ENCODE measurements at places on chromosomes 16 and 17.

GRCh38 chr17:17078832-17079231, 36.6 kb downstream of the MPRIP start:
- no peak for DNase-seq

DNA sequence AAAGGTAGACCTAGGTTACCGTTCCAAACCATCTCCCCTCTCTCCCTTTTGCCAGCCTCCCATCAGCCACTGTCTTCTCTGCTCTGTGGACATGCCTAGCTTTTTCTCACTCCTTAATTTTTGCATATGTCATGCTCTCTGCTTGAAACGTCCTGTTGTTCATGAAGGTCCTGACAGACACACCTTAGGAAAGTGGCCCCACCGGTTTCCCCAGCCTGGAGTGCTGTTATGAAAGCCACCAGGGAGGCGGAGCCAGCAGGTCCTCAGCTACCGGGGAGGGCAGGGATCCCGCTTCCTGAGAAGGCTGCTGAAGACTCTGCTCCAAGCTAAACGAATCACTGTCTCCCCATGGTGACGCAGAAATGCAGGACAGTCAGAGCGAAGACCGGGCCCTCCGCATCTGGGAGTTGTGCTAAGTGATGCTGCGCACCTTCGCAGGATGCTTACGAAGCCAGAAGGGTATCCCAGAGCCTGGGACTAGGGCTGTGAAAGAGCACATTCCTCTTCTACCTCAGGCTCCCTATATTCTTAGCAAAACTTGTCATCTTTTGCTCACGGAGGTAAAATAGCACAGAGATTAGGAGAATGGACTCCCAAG, 2.3 kb upstream of the SLC16A11 start:
- DNase-seq, result peak; percentile 20

DNA sequence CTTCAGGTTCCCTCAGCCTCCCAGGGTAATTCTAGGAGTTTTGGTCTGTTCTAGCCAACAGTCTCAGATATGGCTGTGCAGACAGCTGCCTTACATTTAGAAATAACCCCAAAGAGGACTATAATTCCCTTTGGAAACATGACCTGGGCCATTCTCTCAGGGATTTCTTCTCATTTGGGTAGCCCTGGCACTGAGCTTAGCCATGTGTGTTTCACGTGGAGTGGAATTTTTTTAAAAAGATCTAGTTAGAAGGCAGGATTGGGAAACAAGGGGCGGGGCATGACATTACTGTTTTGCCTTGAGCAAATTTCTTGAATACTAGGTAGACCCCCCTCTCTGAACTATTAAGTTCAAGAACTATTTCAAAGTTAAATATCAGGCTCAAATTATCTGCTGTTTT, 29.6 kb upstream of the MRC2 start:
- DNase-seq, result no peak

DNA sequence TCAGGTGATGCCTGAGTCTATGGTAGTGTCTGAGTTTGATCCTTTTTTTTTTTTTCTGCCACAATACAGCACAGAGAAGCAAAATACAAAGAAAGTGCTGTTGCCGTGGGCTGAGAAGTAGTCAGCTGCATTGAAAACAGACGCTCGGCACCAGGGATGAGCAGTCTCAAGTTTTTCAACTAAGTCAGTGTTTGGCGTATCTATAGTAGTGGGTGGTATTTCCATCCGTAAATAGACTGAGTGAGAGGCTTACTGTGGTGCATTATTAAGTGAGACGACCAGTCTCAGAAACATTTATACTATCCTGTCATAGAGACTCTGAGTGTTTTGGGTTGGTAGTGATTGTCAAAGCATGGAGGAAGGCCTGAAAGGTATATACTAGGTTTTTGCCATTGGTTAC, 221.3 kb downstream of the SNX29 start:
- no peak for DNase-seq

GRCh38 chr16:47504599-47504998, 43.5 kb downstream of the PHKB start:
- DNase-seq, result no peak

DNA sequence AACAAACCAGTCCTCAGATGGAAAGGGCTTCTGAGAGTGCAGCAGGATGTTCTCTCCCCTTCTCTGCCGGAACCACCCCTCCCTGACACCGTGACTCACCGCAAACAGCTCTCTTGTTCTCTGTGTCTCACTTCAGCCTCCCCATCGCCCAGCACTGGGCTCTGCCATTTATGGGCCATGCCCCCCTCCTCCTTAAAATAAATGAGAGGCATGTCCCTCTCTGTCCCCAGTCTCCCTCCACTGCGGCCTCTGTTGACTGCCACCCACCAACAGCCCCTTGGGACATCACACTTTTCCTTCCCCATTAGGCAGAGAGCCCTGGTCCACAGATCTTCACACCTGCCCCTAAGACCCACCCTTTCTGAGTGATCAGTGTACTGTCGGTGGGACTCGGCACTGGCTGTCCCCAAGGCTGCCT, 6.3 kb downstream of the CCDC102A start:
- DNase-seq, result peak; percentile 60

- DNase-seq, result no peak
Observed at GRCh38 chr17:38658741-38659345, 15.9 kb downstream of the EPOP start.

- no peak for DNase-seq
Observed at GRCh38 chr17:48860034-48860433, 29.2 kb downstream of the CALCOCO2 start.

DNA sequence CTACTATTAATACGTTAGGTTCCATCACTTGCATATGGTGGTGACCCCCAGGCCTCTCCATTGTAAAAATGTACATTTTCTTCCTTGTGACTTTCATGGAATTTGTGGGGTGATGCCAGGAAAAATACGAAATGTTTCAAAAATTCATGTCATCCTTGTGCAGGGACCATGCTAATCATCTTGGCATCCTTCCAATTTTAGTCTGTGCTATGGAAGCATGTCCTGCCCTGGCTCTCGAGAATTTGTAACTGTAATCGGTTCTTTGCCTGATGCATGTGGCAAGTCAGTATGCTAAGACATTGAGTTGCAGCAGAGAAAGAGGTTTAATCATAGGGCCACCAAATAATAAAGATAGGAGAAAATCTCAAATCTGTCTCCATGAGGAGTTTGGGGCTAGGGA, 14.3 kb upstream of the GINS3 start:
- no peak for DNase-seq

- DNase-seq, result no peak
Observed at GRCh38 chr17:58753026-58753425, 2.6 kb upstream of the PPM1E start.

- no peak for DNase-seq
Observed at GRCh38 chr17:16980813-16981731, 9.2 kb upstream of the TNFRSF13B start.

- no peak for DNase-seq
Observed at GRCh38 chr16:84739349-84740124, 39.7 kb downstream of the USP10 start.

GRCh38 chr17:38410201-38410600, 18.1 kb upstream of the ARHGAP23 start:
- no peak for DNase-seq

GRCh38 chr17:27651411-27652345, 20.7 kb downstream of the LGALS9 start:
- peak; percentile 63 for DNase-seq

GRCh38 chr17:50765454-50766221, 1.7 kb downstream of the ANKRD40CL start:
- DNase-seq, result no peak

GRCh38 chr17:59437791-59438281, 106.4 kb downstream of the YPEL2 start:
- no peak for DNase-seq

GRCh38 chr16:80896776-80897175, 92.4 kb upstream of the CDYL2 start:
- DNase-seq, result no peak

GRCh38 chr16:66263168-66263972, 103.1 kb upstream of the CDH5 start:
- DNase-seq, result no peak

DNA sequence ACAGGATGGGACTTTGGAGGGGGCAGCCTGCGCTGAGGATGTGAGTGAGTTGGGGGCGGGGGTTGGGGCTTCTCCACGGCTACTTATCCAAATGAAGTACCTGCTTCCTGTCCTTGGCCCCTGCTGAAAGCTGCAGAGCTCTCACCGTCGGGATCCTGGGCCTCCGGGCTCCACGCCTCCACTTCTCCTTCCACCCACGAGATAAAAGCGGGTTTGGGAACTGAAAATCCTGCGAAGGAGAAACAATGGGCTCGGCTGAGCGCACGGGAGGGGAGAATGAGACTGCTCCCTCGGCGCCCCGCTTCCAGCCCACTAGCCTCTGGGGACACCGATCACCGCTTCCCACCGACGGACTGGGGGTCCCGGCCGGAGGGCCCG, 486 bp downstream of the ZNF785 start:
- DNase-seq, result no peak

DNA sequence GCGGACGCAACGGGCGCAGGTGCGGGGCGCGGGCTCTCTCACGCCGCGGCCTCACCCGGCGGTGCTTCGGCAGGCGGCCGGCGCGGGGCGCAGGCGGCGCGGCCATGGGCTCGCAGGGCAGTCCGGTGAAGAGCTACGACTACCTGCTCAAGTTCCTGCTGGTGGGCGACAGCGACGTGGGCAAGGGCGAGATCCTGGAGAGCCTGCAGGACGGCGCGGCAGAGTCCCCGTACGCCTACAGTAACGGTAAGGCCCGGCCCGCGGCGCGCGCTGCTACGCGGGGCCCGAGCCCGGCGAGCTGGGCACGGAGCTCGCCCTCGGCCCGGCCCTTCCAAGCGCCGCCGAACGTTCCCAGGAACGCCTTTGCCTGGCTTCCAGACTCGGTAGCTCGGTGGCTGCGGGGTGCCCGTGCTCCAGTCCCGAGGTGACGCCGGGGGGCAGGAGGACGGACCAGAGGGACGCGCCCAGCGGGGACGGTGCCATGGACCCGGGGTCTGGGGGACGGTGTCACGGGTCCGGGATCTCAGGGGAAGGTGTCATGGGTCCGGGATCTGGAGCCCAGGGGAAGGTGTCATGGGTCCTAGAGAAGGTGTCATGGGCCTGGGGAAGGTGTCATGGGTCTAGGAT, 435 bp downstream of the RAB40C start:
- DNase-seq, result no peak

GRCh38 chr17:50299776-50300175, 25.5 kb downstream of the TMEM92 start:
- no peak for DNase-seq

DNA sequence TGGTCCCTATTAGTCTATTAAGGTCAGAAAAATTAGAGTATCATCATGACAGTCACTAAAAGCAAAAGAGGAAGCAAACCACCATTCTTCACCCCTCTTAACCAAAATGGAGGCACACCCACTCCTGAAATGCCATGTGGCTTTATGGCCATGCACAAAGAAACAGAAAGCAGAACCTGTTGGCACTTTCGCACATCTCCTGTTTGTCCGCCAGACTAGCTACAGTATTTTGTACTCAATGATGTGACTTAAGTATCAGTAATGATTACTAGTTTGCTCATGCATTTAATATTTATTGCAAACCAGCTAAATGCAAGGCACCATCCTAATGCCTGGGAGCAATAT, 70.2 kb upstream of the GNAO1 start:
- DNase-seq, result no peak

DNA sequence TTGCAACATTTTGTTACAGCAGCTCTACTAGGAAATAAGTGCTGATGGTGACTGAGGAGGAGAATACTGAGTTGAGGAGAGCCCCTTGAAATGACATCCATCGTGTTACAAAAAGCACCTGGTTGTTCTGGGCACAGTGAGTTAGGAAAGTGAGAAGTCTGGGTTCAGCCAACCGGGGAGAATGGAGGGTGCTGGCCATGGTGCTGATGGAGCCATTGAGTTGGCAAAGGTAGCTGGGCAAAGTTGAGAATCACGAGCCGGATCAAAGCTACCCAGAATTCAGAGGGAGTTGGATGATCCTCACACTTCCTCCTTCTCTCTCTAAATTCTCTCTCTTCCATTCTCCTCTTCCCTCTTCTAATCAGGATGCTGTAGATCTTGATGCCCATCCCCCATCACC, 35.0 kb upstream of the ASIC2 start:
- no peak for DNase-seq

- DNase-seq, result no peak
Observed at GRCh38 chr17:17852930-17853329, 16.1 kb upstream of the SREBF1 start.

GRCh38 chr17:50923611-50924010, 57.5 kb upstream of the TOB1 start:
- DNase-seq, result no peak

DNA sequence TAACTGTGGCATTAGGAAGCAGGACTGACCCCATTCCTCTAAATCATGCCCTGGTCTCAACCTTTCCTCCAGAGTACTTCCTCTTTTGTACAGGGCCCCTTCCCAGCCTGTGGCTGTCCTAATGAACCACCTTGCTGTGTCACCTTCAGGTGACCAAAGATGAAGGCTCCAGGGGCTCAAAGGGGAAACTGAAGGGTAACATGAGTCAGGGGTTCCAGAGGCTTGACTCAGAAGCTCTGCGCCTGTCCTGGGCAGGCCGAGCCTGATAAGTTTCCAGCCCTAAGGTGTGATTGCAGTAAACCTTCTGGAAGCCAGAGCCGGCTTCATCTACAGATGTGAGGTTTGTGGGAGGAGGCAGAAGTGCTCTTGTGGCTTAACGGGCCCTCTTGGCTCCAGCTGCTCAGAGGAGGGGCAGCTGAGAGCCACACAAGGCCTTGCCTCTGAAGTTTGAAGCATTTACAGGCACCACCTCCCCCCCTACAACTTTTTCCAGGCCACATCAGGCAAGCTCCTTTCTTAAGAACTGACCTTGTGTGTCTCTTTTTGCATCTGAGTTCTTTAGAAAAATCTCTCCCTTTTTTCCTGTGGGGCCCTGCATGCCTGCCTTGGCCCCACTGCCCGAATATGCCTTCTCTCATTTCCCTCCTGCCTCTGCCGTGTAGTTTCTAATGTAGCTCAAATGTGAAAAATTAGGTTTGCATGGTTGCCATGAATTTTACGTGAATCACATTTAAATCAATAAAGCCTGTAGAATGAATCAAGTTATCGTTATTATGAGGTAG, 149.9 kb downstream of the CLEC16A start:
- no peak for DNase-seq

GRCh38 chr17:7558544-7559319, at the start of gene TNFSF13:
TSS of gene TNFSF13 (plus strand) at chr17:7558750. CDS start at chr17:7559040, 290 bp downstream.
- DNase-seq, result no peak

GRCh38 chr16:76607317-76607716, 330.1 kb downstream of the CNTNAP4 start:
- no peak for DNase-seq

DNA sequence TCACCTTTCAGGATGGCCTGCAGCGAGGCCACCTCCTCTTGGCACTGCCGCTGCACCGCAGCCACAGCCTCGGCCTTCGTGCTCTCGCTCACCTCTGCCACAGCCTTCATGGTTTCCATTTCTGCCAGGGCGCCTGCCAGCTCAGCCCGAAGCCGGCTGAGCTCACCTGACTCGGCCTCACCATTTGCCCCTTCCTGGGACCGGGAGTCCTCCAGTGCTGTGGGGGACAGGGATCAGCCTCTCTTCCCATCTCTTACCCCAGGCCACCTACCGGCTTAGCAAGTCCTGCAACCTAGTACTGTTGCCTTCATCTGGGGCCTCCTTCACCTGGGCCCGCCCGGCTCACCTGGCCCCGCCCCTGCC, 658 bp downstream of the RABEP2 start:
- no peak for DNase-seq

Data from effector CD4-positive, alpha-beta T cell (primary cell).